ENCODE measurements at places on chromosomes 1 and 21.

DNA sequence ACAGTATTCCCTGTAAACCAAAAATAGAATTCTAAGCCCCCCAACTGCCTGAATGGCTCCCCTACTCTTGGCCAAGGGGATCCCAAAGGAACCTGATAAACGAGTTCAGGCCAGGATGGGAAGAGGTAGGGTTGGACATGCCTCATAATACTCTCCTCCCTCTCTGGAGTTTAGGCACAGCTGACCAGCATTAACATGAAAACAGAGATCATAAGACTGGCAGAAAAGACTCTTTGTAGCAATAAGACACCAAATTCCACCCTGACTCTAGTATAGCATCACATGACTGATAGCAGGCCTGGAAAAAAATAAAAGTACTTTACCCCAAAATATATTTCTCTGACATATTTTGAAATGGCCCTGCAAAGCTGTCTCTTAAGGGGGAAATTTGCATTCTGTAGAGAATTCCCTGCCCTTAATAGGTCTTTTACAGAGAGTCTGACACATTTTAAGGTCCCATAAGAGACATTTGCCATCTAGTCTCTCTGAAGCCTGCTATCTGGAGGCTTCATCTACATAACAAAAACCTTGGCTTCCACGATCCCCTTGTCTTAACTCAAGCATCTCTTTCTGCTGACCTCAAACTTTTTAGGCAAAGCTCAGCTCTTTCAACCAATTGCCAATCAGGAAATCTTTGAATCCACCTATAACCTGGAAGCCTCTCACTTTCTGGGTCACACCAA, 55.9 kb downstream of the SIK1 start:
- no peak for DNase-seq

DNA sequence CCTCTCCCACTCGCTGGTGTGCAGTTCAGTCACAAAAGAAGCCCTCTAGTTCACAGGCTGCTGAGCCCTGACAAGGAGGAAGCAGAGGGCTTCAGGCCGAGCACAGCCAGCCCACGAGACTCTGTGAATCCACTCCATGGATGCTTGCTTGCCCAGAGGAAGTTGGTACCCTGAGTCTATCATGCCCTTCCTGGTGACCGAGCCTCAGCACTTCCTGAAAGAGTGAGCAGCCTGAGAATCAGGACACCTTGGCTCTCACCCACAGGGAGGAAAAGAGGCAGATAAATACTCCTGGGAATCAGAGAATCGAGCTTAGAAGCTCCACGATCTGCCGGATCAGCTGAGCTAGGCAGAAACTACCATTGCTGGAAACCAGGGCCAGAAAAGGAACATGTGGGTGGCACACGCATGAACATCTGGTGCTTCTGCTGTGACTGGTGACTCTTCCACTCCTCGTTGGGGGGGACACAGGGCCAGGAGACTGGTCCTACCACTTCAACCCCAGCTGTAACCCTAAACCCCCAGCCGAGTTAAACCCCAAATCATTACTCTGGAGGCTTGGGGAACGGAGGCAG, 376.3 kb upstream of the CAMK1G start:
- no peak for DNase-seq

DNA sequence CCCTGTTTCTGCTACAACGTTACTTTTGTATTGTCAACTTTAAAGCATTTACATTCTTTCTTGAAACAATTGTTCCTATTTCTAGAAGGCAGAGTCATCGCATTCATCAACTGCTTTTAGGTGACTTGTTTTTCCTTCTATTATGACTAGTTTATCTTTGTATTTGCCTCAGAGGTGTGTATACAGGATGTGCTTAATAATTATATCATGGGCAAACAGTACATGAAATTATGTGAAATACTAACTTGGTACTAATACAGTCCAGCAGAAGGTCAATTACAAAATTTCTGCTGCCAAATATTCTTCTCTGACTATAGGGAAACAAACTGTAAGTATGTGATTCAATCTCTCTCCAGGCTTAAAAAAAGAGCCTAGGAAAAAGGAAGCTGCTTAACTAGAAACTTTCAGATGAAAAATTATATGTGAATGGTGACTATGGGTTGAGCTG, 101.6 kb downstream of the C4BPA start:
- DNase-seq, result no peak

GRCh38 chr21:42080788-42081083, 9.6 kb downstream of the UMODL1 start:
- no peak for DNase-seq

- DNase-seq, result no peak
These were observed 168.6 kb downstream of the PRDM16 start for GRCh38 chr1:3237570-3237969.

GRCh38 chr1:36225283-36225899, 1.1 kb downstream of the THRAP3 start:
- DNase-seq, result no peak

DNA sequence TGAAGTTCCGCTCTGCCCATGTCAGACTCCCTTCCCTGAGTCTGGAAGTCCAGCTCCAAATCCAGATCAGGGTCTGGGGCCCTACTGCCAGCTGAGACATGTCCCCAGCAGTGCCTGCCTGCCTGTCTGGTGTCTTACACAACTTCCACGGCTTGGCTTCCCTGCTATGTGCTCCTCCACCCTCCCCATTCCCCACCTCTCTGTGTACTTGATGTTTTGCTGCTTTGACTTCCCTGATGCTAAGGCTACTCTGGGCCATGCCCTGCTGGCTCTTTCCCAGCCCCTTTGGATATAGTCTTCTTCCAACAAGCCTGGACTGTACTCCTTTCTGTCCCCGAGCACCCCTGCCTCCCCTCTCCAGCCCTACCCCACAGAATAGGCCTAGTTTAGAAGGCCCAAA, 7.3 kb downstream of the GJA5 start:
- DNase-seq, result no peak

GRCh38 chr1:80153762-80154161, 1147.2 kb upstream of the ADGRL4 start:
- no peak for DNase-seq

GRCh38 chr1:157965584-157965983, 27.9 kb upstream of the KIRREL1 start:
- DNase-seq, result no peak
